ENCODE measurements at places on chromosomes 16 and 17. TPM values are rescaled to one million over a fixed set of nuclear protein-coding genes. Genes with fewer than 3 reads are reported as not detected.

DNA sequence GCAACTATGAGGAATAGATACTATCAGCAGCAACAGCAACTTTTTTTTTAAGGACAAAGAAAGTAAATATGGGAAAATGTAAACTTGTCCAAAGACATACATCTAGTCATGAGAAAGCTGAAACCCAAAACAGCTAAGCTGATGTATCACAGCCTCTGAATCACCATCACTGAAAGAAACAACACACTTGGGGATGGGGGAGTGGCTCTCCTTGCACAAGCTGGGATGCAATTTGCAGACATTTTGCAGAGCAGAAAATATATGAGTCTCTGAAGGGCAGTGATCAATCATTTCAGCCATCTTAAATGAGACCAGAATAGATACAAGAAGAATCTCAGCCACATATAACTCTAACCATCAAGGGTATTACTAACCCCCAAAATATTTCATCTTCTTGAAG lies 79.1 kb downstream of the GRIN2A start:
- no peak for DNase-seq

KRTAP4-9 gene
- not detected for polyA plus RNA-seq

DNA sequence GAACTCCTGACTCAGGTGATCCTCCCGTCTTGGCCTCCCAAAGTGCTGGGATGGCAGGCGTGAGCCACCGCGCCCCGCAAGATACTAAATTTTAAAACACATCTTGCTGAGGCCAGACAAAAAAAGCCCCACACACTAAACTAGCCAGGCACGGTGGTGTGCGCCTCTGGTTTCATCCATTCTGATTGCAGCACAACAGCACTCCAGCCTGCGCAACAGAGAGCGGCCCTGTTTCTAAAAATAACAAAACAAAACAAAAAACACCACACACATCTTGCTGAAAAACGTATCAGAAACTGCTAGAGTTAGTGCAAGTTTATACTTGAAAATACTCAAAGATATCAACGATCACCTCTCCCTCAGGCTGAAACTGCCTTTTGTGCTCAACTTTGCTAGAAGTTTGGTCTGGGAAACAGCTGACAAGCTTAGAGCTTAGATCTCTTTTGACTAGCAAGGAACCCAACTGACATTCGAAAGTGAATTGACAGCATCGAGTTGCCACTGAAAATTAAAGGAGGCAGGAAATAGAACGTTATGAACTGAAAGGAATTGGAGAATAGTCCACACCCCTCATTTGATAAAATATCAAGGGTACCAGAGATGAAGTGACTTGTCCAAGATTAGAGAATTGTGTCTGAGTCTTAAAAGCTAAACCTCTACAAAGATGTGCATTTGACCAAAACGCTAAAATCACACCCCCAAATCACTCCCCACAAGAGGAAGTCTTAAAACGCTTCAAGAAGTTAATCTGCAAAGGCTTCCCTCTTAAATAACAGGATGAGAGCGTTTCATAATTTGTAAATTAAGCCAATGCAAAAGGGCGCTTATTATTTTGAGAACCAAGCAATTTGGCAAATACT lies 908 bp downstream of the COG4 start:
- DNase-seq, result no peak

GRCh38 chr17:61444075-61444474 lies 8.1 kb upstream of the TBX4 start:
- no peak for DNase-seq

- DNase-seq, result no peak
Observed at GRCh38 chr16:89099905-89100304, 6.3 kb downstream of the ACSF3 start.

- DNase-seq, result no peak
Observed at GRCh38 chr17:19238167-19238505, 970 bp downstream of the EPN2 start.

ATP5PD gene
- 353 TPM for polyA plus RNA-seq

EVPLL gene
- polyA plus RNA-seq, result 0.50 TPM

JPT1 gene
- 104 TPM for polyA plus RNA-seq

GRCh38 chr16:24721830-24722238 lies 7.6 kb upstream of the TNRC6A start:
- DNase-seq, result no peak

FA2H gene
- 3.7 TPM for polyA plus RNA-seq

- DNase-seq, result no peak
Observed at GRCh38 chr16:83854420-83854819, 44.5 kb upstream of the MLYCD start.

PDILT gene
- 0.11 TPM for polyA plus RNA-seq

DNA sequence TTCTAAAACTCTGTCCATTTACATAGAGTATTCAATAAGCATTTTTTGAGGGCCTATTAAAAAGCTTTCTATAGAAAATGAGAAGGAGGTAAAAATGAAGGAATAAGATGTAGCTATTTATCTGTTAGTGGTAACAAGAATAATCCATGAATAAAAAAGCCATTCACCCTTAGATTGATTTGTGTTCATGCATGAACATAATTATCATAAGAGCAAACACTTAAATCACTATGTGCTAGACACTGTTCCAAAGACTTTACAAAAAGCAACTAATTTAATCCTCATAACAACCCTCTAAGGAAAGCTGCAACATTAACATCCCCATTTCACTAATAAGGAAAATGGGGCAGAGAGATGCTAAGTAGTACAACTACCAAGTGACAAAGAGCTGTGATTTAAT lies 6.6 kb downstream of the CCDC47 start:
- DNase-seq, result no peak

DNA sequence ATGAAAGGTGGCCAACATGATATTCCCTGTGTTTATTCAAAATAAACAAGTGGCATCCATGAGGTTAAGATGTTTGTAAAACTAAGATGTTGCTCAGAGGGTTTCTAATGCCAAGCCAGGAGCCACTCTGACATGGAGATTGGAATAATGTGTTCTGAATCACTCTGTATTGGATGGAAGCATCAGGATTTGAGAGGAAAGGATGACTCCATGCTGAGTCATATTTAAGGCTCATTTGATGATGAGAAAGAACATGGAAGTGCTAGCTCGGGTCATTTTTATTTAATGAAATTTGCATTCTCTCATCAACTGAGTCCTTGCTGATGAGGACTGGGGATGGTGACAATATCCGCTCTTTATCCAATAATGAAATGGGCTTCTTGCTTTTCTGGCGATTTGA lies 6.2 kb downstream of the VAT1L start:
- DNase-seq, result no peak

- no peak for DNase-seq
Observed at GRCh38 chr16:2063861-2064260, 16.1 kb downstream of the TSC2 start.

CALB2 gene
- 0.74 TPM for polyA plus RNA-seq

- no peak for DNase-seq
Observed at GRCh38 chr16:89325861-89326471, 108.5 kb downstream of the ZNF778 start.

RGS11 gene
- polyA plus RNA-seq, result 2.2 TPM

Measured in renal cortex interstitium (tissue), 15 donors.